ENCODE measurements at places on chromosomes 12 and 14. TPM values are rescaled to one million over a fixed set of nuclear protein-coding genes. Genes with fewer than 3 reads are reported as not detected.
A peak's percentile ranks its signal among the peaks of the same experiment; 100 is the strongest.

DNA sequence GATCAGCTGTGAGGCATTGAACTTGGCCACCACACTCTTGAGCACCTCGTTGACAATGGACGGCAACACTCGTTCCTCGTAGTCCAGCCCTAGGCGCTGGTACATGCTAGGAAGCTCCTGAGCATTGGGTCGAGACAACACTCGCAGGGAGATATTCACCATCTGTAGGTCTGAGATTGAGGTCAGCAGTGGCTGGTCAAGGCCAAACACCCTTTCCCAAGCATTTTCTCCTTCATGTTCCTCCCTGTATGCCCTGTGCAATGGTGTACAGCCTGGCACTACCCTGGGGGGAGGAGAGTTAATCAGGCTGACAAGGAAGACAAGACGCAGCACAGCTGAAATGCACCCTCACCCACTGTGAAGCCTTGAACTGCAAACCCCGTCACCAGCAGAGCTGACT lies 2.0 kb downstream of the PHB2 start:
- no peak for DNase-seq

DNA sequence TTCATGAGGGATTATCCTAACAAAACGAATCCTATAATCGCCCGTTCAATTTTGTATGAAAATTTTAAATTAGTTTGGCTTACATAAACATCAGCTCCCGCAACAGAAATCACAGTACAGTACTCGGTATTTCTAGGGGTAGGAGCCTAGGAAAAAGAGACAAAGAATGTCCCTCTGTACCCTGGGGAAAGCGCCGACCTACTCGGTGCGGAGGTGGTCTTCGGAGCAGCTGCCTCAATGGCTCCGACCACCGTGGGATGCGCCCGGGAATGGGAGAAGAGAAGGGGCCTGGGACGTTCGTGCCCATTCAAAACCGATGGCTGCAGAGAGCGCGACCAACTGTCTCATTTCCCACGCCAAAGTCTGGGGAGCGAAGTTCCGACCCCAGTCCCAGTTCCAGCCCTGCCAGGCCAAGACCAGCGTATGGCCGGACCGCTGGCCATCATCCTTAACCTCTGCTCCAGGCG lies 618 bp downstream of the GNPNAT1 start:
- no peak for DNase-seq

- DNase-seq, result peak; percentile 31
Measured at GRCh38 chr14:89303456-89304435, 113.3 kb downstream of the FOXN3 start.

- DNase-seq, result no peak
Measured at GRCh38 chr12:46800160-46800559, 25.6 kb downstream of the SLC38A4 start.

The SLC2A14 gene
- total RNA-seq, result not detected

The LRRIQ1 gene
- 0.92 TPM for total RNA-seq

The AMIGO2 gene
- total RNA-seq, result 224 TPM

The EEF1AKMT3 gene
- 11.2 TPM for total RNA-seq
